HL-60 (cell line): ENCODE measurements at places on chromosomes 1 and 21.

DNA sequence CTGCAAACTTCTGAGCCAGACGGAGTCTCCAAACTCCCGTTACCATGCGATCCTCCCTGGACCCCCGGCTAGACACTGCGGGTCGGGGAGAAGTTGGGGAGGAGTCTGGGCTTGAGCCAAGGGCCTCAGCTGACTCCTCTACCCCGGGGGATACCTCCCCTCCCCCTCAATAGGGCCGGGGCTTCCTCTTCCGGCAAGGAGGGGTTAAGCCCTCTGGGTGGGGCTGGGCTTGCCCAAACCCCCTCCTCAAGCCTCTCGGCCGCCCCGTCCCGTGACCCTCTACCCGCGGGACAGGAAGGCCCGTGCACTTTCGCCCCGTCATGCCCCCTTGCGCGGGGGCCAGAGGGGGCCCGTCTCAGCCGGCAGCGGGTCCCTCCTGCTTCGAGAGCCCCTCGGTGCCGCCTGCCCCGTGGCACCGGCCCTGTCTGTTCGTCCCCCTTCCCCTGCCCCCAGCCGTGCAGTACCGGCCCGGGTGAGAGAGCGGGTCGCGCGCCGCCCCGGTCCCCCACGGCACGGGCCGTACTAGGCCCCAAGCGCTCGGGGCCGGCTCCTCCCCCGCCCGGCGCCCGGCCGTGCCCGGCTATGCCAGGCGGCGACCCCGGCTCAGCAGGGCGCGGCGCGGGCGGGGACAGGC is 652 bp downstream of the ARL8A start:
- peak; percentile 59 for DNase-seq

DNA sequence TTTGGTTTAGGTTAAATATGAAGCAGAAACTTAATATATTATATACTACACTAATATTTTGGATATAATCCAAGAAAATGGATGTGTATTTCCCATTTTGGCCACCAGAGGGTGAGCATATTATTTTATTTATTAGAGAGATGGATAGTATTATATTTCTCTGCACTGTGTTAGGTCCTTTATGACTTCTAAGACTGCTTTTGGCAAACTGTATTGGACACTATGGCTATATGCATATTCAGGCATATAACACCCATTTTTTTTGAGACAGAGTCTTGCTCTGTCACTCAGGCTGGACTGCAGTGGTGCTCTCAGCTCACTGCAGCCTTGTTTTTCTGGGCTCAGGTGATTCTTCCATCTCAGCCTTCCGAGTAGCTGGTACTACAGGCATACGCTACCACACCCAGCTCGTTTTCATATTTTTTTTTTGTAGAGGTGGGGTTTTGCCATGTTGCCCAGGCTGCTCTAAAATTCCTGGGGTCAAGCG is 17.8 kb upstream of the PGM1 start:
- no peak for DNase-seq

GRCh38 chr1:39167632-39168209 is 36.8 kb upstream of the MACF1 start:
- DNase-seq: no peak

GRCh38 chr1:55131801-55132200 is 83.4 kb downstream of the USP24 start:
- DNase-seq: no peak

- no peak for DNase-seq
These were observed 77.3 kb upstream of the TSPAN2 start for GRCh38 chr1:115166531-115167091.

DNA sequence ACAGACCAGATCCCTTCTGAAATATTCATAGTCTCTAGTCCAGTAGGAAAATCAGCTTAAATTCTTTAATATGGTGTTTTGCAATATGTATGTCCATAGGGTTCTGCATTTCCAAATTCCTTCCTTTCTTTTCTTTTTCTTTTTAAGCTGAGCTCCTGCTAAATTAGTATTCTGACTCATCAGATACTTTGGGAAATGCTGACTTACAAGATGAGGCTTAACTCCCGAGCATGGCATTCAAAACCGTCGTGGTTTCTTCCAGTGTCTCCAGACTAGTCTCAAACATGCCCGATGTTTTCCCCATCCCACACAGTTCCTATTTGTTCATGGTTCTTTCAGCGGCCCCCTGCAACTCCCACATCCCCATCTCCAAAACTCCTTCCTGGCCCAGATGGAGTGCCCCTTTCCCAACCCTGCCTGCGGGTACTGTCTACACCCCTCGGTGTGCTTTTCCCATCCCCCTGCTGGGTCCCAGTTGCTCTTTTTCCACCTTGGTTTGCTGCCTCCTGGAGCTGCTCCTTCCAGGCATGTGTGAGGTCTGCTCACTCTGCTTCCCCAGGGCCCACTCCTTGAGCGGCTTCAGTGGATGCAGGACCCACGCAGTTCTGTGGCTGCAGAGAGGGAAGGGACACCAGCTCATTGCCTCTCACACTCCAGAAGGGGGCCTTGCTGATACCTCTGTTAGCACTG is 19.5 kb upstream of the ETV3 start:
- no peak for DNase-seq

DNA sequence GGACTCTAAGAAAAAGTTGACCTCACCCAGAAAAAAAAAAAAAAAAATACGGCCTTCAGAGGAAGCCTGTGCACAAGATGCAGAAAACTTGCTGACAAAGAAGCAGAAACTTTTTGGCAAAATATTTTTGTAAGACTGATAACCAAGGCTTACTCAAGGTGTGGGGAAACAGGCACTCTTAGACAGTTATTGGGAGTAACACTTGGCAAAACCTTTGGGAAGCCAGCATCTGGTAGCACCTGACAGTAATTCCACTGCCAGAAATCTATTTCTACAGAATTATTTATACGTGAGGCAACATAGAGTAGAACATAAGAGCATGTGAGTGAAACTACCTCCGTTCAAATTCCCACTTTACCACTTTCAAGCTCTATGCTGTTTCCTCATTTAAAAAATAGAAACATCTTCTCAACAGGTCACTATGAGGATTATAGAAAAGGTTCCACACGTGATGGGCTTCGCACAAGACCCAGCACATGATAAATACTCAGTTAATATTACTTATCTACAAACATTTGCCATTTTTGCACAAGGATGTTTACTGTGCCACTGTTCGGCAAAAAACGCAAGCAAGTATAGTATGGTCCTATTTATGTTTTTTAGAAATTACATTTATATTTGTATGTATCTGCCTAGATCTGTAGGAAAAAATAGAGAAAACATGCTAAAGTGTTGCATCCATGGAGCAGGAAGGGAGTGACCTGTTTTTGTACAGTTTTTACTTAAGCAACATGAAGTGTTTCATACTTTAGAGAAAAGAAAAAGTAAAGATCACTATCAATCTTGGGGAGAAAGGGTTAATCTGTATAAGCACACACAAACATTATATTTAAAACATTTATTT is 22.2 kb downstream of the MRPL39 start:
- DNase-seq: no peak
